ENCODE measurements at places on chromosomes 3 and 15.

GRCh38 chr3:15291589-15292541, 40.5 kb downstream of the SH3BP5 start:
- no peak for DNase-seq

DNA sequence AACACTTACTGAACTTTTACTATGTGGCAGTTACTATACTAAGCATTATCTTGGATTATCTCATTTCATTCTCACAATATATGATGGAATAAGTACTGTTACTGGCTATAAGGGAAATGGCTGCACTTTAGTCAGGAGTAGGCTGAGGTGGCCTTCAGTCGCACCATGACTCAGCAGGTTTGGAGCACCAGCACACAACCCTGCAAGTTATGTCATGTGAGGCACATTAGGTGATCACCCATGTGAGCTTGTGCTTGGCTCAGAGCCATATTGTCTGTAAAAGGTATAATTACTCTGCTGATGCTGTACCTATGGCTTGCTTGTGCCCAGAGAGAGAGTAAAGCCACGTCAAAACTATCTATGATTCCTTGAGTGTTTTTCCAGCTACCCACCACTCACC, 54.1 kb upstream of the TIPARP start:
- DNase-seq = no peak

- DNase-seq = no peak
Observed at GRCh38 chr15:62781081-62781497, 261.5 kb upstream of the TPM1 start.

- DNase-seq = no peak
Observed at GRCh38 chr3:129007792-129008191, 6.7 kb downstream of the EFCC1 start.

GRCh38 chr3:149011676-149012075, 20.3 kb downstream of the GYG1 start:
- DNase-seq = no peak

DNA sequence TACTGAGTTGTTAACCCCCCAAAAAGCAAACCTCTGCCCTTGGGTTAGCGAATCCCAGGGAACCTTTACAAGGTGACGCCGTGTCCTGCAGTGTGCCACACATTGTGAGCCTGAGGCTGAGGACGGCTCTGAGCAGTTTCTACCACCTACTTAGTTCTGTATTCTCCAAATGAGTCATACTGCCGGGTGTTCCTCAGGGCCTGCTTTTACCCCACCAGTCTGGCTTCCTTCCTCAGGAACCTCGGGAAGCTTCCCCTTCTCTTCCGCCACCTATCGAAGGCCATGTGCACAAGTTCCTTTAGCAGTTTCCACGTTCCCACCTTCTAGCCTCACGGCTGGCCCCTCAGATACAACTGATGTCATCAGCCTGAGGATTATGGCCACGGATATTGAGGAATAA, 384.0 kb upstream of the TPM1 start:
- DNase-seq = no peak

- no peak for DNase-seq
Observed at GRCh38 chr15:58611731-58612676, 137.5 kb downstream of the ADAM10 start.

DNA sequence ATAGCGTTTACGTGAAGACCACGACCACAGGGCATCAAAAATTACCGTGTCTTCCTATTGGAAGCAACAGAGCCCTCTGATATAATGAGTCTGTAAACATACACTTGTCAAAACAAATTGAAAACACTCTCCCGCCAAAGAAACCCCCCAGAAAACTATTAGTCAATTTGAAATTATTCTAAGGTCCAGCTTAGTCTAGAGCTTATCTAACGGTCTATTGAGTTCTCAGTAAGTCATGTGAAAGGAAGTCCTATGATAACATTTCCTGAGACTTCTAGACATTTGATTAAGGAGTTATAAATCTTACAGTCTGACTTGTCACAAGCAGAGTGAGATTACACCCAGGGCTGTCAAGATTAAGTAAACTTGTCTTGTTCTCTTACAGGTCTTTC, 356.3 kb downstream of the FOXP1 start:
- DNase-seq = no peak

GRCh38 chr3:54443561-54444161, 321.3 kb downstream of the CACNA2D3 start:
- DNase-seq = no peak

DNA sequence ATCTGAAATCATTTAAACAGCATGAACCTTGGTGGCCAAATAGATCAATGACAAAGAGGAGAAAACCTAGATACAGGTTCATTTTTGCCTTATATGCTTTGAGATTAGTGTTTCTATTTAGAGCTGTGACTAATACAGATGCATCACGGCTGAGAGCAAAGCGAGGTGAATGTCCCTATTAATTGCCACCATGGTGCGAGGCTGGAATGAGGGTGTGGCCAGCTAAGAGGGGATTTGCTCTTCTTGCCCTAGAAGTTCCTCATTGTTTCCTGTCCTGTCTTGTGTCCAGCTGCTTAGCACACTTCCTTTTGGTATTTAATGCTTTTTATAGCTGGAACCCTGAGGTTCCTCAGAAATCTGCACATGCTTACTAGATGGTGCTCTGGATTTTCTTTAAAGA, 339.1 kb upstream of the RGMA start:
- no peak for DNase-seq

GRCh38 chr3:136465296-136465695, 215.2 kb downstream of the PCCB start:
- DNase-seq = no peak

GRCh38 chr3:156181509-156181908, 61.1 kb downstream of the KCNAB1 start:
- DNase-seq = no peak

- DNase-seq = no peak
Observed at GRCh38 chr15:100727291-100727851, 125.0 kb downstream of the ASB7 start.

DNA sequence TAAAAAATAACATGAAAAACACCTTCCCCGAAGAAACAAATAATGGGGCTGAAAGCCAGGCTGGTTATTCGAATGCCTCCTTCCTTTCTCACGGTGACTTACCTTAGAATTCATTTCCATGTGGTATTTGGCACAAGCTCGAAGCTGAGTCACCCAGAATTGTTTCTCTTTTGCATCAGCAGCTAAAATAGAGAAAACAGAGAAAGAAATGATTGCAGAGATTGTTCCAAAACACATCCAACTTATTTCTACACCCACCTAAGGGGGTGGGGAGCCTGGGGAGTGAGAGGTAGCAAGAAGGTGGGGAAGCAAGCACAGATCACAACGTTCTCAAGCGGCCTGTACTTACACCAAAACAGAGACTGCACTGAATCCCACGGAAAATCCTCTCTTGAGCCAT, 104.7 kb downstream of the OSBPL10 start:
- DNase-seq = no peak

GRCh38 chr3:19931180-19931692, 2.8 kb downstream of the EFHB start:
- no peak for DNase-seq

DNA sequence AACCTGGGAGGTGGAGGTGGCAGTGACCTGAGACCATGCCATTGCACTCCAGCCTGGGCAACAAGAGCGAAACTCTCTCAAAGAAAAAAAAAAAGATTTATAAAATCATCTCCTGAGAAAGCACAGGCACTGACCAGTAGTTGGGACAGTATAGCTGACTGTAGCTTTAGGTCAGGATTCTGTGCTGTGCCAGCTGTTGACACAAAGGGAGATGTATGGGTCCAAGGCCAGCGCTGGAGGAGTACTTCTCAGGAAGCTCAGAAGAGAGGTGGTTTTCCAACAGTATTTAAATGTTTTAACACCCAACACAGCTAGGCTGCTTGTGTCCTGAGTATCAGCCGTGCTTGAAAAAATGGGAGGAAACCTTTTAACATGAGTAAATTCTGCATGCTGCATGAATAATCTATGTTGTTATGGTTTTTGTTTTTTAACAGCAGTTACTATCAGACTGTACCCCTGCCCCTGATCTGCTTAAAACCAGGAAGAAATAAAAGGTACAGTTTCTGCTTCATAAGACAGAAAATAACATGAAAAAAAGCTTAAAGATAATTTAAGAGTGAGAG, 6.5 kb downstream of the RAMAC start:
- no peak for DNase-seq

GRCh38 chr15:72962054-72962702, 90.1 kb upstream of the NEO1 start:
- no peak for DNase-seq

DNA sequence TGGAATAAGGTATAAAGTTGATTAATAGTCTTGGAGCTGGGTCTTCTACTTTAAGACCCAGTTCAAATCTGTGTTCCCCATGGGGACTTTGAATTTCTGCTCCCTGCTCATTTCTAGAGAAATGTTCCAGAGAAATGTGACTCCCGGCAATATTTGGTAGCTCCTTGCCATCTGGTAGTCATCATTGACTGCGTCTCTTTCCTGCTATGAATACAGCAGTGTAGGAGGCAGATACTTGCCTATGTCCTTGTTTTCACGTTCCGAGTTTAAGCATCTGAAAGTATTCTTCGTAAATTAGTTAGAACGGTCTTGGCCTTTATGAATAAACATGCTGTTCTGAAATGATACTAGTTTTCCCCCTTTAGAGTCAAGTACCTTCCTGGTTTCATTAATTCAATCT, 352.9 kb downstream of the PTPRG start:
- no peak for DNase-seq

DNA sequence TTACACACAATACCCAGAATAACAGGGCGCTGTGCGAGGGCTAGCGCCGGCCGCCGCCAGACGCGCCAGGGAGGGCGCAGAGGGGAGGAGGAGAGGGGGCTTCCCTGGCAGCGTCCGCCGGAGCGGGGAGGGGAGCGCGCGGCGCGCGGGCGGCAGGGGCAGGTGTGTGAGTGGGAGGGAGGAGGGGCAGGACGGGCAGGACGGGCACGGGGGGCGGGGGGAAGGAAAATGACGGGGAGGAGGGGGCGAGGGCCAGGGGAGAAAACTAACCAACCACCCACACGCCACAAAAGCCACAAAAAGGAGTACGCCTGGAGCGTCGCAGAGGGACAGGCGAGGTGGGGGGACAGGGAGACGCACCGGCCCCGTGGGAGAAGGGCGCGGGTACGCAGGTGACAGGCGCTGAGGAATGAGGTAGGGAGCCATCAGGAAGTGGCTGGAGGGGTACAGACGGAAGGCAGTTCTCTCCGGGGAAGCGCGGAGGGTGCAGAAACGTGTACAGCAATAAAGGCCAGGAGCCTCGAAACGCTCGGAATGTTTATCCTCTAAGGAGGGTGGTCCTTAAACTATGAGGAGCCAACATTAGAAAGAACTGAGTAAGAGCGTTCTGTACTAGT, 610 bp upstream of the SATB1 start:
- peak; percentile 44 for DNase-seq

DNA sequence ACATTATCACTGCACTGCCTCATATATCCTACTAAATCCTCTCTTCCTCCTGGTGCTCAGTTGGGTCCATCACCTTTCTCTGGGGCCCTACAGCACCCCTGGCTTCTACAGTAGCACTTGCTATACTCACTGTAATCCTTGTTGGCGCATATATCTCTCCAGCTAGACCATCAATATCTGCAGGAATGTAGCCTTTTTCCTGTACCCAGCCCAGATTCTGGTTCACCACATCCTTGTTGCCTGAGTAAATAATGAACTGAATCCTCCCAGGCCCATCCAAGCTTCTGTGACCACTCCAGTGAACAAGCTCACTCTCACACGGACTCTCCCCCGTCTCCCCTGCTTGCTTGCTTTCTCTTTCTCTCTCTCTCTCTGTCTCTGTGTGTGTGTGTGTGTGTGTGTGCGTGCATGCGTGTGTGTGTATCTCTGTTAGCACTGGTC, 62.5 kb upstream of the LIPC start:
- peak; percentile 46 for DNase-seq

DNA sequence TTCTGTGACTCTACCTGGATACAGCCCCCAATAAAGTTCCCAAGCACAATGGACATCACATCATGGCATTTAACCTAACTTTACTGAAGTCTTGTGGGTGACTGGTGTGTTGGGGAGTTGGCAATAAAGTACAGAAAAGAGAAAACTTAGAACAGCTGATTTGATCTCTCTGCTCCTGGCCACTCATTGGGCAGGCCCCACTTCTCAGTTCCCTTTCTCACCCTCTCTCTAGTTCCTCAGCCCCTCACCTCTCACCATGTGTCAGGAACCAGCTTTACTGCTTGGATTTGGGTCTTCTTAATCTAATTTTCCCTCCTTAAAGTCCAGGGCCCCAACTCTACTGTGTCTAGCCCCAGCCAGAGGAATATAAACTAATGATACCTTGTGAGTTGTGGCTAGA, 713 bp upstream of the MUC13 start:
- no peak for DNase-seq

DNA sequence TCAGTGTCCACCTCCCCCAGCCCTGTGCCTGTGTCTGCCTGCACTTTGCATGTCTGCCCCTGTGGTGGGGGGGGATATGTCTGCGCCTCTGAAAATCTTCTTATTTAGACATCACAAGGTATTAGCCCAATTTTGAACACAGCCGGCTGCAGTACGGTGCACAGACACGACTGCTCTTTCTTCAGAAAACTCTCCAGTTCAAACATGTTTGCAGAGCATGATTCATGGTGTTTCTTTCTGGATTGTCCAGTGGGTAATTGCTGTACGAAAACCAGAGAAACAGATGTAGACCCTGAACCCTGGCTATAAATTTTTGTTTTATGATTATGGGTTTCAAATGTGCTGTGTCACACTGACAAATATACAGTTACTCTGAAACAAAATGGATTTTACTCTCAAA, 3.4 kb upstream of the RARB start:
- DNase-seq = no peak

- DNase-seq = no peak
Observed at GRCh38 chr15:100780208-100780800, 99.3 kb upstream of the ALDH1A3 start.

- DNase-seq = no peak
Observed at GRCh38 chr3:154971341-154971740, 108.8 kb upstream of the MME start.

- DNase-seq = no peak
Observed at GRCh38 chr3:23567917-23568316, 237.8 kb upstream of the UBE2E1 start.

- DNase-seq = no peak
Observed at GRCh38 chr3:183515968-183516851, 39.3 kb downstream of the KLHL6 start.

- DNase-seq = no peak
Observed at GRCh38 chr15:78626381-78626995, 5.7 kb upstream of the CHRNA3 start.

All from left hindlimb (tissue), 1 donor.